ENCODE measurements at places on chromosomes 5 and 9. TPM values are rescaled to one million over a fixed set of nuclear protein-coding genes. Genes with fewer than 3 reads are reported as not detected.

- no peak for DNase-seq
These were observed 1.4 kb upstream of the GLRX start for GRCh38 chr5:95823738-95824609.

DNA sequence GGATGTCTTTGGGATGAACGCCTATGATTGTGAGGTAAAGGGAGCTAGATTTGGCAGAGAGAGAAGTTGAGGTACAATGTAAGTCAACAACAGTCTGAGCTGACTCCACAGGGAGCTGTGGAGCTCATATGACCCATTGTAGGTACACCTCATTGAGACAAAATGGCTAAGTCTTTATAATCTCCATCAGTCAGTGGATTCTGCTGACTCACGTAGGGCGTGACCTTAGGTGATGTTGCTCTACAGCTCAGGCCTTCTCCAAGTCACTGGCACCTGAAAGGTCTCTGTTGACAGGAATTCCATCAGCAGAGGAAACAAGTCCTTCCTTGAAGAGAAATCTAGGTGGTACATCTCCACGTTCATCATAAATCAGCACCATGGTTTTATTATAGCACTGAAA is 118.2 kb upstream of the PRR16 start:
- no peak for DNase-seq

DNA sequence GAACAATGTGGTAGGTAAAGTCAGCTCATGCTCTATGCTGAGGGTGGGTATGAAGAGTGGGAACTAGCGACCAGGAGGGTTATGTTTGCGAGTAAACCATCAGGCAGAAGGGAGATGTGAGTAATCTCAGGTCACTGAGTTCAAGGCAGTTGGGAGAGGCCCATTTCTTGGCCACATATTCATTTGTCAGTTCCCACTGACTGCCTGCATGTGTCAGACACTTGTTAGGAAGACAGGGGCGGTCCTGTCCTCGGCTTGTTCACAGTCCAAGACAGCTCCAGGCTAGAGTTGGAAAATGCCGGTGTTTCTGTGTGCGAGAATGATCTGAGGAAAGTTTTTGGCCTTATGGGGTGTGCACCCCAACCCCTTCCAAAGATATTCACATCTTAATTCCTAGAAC is 48.6 kb upstream of the GDNF start:
- no peak for DNase-seq

GRCh38 chr9:30622561-30622960 is 1761.9 kb upstream of the ACO1 start:
- no peak for DNase-seq

DNA sequence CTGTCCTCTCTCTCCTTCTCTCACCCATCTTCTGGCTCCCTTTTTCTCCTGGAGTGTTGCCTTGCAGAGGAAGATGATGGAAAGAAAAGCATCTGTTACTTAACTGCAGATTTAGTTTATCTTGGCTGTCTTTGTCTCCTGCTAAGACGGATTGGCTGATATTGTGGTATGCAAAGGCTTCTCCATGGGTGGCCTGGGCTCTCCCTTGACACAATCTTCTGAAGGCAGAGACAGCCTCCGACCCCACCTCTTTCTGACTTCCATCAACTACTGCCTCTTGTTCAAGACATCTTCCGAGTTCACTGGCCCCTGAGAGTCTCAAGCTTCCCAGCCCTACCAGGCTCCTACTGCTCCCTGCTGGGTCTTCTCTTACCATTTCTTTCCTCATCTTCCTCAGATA is 403.7 kb downstream of the LRRC70 start:
- DNase-seq: no peak

Gene SYNPO
- total RNA-seq: 168 TPM

DNA sequence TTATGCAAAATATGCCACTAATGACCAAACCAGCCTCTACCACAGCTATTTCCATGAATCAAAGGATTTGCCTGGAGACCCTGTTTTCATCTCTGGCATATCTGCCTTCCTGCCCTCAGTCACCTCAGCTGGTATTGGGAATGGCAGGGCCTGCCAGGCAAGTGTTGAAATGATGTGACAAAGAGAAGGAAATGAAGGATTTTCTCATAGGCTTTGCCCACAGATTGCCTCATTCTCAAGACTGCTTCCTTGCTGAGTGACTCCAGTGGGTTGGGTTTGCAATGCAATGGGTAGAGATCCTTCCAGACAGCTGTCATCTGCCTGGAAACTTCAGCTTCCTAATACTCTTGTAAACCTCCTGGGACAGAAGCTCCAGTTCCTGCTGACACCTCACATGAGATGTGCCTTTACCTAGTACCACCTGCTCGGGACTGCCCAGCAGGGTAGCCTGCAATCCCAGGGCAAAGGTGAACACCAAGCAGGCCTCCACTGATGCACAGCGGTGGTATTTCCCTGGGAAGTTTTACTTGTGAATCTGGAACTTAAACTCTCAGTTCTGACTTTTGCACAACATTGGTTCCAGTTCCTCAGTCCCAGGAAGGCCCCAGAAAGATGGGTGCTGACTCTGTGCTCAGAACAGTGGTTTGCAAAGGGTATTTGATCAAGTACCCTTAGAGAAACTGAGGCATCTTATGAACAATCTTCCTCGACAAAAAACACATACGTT is 64.8 kb upstream of the SLC1A1 start:
- DNase-seq: no peak

DNA sequence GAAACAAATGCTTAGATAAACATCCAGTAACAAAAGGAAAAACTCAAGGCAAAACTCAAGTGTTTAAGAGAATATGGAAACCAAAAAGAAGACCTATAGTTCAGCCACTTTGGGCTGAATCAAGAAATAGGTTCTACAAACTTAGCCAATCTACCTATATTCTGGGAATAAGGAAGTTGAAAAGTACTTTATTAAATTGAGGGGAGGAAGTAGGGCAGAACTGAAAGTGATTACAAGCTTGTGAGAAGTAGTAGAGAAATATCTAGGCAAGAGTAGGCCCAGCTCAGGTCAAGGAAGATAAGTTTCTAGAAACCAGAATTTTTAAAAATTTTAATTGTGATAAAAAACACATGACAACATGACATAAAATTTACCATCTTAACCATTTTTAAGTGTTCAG is 384.8 kb upstream of the PCSK5 start:
- DNase-seq: no peak

Gene MINAR2
- 0.23 TPM for total RNA-seq

- DNase-seq: peak; percentile 58
These were observed 219.2 kb downstream of the AGTPBP1 start for GRCh38 chr9:85522459-85523092.

Gene PDE4D
- 102 TPM for total RNA-seq

DNA sequence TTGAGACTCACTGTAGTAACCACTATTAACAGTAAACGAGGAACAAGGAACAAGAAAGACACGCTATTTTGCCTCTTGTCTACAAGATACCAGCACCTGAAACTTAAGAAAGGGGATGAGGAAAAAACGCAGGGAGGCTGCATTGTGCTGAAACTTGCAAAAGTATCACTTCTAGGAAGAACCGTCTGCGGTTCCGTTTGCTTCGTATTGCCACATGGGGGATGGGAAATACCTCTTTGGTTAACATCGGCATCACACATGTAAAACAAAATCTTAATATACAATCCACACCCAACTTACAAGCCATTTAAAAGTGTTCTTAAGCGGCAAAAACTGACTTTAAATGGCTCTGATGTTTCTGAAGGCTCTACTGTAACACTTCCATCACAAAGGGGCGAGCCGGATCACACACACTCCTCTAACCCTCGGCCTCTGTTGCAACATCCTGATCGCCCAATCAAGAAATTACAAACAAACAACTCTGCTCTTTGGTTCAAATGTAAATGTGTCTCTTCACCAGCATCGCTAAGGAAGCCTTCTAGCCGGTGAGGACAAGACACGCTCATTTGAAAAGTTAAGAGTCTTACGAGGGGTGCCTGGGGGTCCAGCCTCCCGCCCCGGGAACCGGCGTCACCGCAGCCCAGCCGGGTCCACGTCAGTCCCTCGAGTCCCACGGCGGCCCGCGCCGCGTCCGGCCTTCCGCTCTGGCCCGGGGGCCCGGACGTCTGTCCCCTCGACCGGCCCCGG is 621 bp downstream of the SEC16A start:
- DNase-seq: no peak

GRCh38 chr9:81069923-81070322 is 619.4 kb downstream of the TLE1 start:
- DNase-seq: no peak

GRCh38 chr5:122121479-122122465 is 7.6 kb upstream of the ZNF474 start:
- DNase-seq: no peak

Gene GARNL3
- 116 TPM for total RNA-seq

Gene FOXD4
- 1.2 TPM for total RNA-seq
